ENCODE measurements at places on chromosomes 4 and X. TPM values are rescaled to one million over a fixed set of nuclear protein-coding genes. Genes with fewer than 3 reads are reported as not detected.

- no peak overlapping the region for H3K4me3 ChIP-seq
- no peak overlapping the region for H3K27ac ChIP-seq
- no peak for DNase-seq
- no peaks in the 10 kb centered on the region for H3K27me3 ChIP-seq
These were observed 116.4 kb upstream of the PUDP start for GRCh38 chrX:7264399-7264798.

GRCh38 chr4:84503495-84504437 lies 4.7 kb upstream of the NKX6-1 start:
- peak; percentile 57 for DNase-seq
- H3K4me1 ChIP-seq, result peaks cover 10% of the 10 kb centered on the region
- H3K4me3 ChIP-seq, result no peak overlapping the region
- H3K27me3 ChIP-seq, result peaks cover 11% of the 10 kb centered on the region

GRCh38 chr4:73434311-73434710 lies 1.7 kb upstream of the AFP start:
- DNase-seq, result no peak
- no peak overlapping the region for H3K27ac ChIP-seq
- peaks cover 15% of the 10 kb centered on the region for H3K4me1 ChIP-seq

DNA sequence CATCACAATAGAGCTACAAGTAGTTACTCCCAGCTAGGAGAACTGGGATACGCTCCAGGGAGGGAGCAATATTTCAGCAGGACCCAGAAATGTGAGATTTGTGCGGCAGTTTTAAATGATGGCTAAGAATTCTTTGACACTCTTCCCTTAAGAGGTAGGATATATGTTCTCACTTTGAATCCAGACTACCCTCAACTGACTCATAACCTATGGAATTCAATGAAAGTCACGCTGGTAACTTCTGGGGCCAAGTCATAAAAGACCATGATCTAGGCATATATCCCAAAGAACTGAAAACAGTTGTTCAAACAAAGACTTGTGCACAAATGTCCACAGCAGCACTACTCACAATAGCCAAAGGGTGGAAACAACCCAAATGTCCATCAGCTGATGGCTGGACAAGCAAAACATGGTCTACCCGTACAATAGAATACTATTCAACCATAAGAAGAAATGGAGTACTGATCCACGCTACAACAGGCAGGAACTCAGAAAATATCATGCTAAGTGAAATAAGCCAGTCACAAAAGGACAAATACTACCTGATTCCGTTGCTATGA lies 10.5 kb downstream of the CD99L2 start:
- DNase-seq, result no peak
- no peaks in the 10 kb centered on the region for H3K36me3 ChIP-seq
- no peaks in the 10 kb centered on the region for H3K27me3 ChIP-seq

GRCh38 chr4:7206385-7206784 lies 14.0 kb downstream of the SORCS2 start:
- no peaks in the 10 kb centered on the region for H3K36me3 ChIP-seq
- H3K27me3 ChIP-seq, result no peaks in the 10 kb centered on the region
- no peak overlapping the region for H3K4me3 ChIP-seq
- H3K27ac ChIP-seq, result no peak overlapping the region
- peak; percentile 17 for DNase-seq
- H3K4me1 ChIP-seq, result no peaks in the 10 kb centered on the region

- H3K36me3 ChIP-seq, result no peaks in the 10 kb centered on the region
- H3K4me3 ChIP-seq, result no peak overlapping the region
- no peak overlapping the region for H3K27ac ChIP-seq
- no peaks in the 10 kb centered on the region for H3K4me1 ChIP-seq
- H3K27me3 ChIP-seq, result no peaks in the 10 kb centered on the region
These were observed 259.0 kb upstream of the TRPC5 start for GRCh38 chrX:112341598-112341997.

DNA sequence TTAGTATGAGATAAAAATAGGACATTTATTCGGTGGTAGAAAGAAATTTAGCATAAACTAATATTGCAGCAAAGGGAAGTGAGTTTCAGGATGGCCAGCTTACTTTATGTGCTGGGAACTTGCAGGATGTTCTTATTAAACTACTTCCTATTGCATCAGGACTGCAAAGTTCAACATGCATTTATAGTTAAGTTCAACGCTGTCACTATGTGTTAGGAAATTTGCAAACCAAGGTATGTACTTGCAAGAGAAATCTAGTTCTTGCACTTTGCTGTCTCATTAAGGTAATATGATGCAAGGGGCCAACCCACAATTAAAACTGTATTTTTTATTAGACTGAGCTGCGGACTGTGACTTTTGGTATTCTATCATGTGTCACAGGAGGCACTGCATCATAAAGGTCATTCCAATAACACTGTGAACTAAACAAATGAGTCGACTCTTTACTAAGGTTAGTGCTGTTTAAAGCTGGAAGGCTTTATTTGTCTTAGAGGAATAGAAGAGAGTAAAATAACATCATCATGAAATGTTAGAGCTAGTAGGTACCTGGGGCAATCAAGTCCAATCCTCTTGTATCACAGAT lies 1525.7 kb upstream of the TENM3 start:
- no peaks in the 10 kb centered on the region for H3K36me3 ChIP-seq
- no peak for DNase-seq
- no peaks in the 10 kb centered on the region for H3K4me1 ChIP-seq
- no peaks in the 10 kb centered on the region for H3K27me3 ChIP-seq

DNA sequence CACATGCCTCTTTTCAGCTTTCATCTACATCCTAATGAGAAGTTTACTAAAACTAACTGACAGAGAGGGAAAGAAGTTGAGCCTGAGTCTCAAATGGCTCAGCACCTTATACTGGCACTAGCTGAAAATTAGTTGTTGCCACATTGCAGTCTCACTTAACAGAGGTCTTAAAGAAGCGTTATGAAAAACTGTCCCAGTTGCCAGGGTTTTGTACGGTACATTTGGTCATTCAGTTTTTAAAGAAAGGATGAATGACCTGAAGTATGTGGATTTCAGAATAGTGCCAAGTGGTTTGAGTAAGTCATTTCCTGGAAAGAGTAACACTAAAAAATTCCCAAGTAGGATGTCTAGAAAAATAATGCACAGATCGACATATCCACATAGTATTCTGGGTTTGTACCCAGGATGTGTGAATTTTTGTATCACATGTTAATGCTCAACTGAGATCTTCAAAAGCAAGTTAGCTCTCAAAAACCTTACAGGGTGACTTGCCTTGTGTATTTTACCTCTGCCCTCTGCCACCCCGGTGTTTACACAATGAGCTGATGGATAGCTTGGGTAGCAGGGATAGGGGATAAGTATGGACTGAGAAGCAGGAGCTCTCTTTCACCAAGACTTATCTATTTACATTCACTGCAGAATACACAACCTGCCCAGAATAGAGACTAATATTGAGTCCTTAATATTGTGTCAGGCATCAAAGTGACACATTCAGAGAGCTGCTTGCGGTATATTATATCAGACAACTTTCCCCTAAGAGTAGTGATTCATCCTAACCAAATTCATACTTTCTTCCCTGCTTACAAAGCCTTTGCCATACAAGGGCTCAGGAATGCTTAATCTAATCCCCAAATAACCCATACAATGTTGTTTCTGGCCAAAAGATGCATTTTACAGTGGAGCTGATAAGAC lies 1075.7 kb upstream of the PABPC4L start:
- H3K4me1 ChIP-seq, result no peaks in the 10 kb centered on the region
- H3K27me3 ChIP-seq, result no peaks in the 10 kb centered on the region
- H3K36me3 ChIP-seq, result no peaks in the 10 kb centered on the region

GRK4 gene
- total RNA-seq, result 14.5 TPM

DNA sequence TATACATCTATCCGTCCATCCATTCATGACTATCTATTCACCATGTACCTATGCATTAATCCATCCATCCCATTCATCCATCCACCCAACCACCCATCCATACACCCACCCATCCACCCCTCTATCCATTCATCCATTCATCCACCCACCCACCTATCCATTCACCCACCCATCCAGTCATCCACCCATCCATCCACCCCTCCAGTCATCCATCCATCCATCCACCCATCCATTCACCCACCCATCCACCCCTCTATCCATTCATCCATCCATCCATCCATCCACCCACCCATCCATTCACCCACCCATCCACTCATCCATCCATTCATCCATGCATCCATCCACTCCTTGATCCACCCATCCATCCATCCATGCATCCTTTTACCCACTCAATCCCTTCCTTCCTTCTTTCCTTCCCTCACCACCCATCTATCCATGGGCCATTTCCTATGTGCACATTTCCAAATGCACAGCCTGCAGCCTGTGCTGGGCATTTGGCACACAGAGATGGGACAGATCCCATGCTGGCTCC lies 100.8 kb upstream of the ADRA2C start:
- H3K27ac ChIP-seq, result no peak overlapping the region
- no peak for DNase-seq
- H3K27me3 ChIP-seq, result no peaks in the 10 kb centered on the region
- H3K4me3 ChIP-seq, result no peak overlapping the region
- H3K4me1 ChIP-seq, result no peaks in the 10 kb centered on the region

DNA sequence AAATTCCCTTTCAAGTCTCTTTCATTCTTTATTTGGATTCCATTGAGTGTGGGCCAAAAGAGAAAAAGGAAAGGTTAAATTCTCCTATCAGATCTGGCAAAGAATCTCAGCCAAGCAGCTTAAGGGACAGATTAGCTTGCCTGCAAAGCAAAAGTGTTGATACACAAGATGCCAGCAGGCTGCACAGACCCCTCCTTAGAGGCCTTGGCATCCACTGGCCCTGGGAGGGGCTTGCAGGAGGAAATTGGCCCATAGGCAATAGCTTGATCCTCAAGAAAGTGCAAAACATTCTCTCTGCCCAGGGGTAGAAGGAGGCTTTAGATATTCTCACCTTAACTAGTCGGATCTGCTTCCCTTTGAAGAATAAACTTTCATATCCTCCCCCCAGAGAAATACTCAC lies 300.4 kb upstream of the CPEB2 start:
- peak overlapping the region; percentile 34 for H3K27ac ChIP-seq
- peak; percentile 67 for DNase-seq
- no peak overlapping the region for H3K4me3 ChIP-seq
- H3K4me1 ChIP-seq, result peaks cover 30% of the 10 kb centered on the region
- no peaks in the 10 kb centered on the region for H3K36me3 ChIP-seq

CYLC1 gene
- not detected for total RNA-seq

ADD1 gene
- 266 TPM for total RNA-seq

DNA sequence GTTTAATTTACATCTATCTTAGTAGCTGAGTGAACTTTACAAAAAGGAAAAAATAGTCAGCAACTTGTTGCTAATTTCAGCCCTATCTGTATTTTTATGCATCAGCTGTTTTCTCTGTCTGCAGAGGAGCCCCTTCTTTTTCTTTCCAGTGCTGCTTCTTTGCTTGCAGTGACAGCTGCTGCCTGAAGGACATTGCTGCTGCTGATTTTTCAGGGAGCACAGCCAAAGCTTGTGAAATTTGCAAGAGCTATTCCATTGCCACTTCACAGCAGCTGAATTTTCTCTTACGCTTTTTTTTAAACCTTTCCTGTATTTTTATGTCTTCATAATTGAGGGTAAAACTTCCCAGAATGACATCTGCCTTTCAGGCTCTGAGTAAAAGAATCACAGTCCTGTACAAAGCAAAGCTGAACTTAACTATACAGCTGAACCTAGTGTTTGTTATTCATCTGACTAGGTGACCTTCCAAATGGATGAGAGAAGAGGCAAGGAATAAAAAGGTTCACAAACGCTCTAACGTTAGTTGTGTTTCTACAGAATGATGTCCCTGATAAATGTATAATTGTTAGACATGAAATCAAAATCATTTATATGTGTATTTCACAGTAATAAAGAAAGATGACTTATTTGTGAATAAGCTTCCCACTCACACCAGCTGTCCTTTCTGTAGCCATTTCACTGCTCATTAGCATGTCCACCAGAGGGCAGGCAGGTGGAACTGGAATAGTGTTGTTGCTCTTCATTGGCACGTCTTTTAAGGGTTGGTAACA lies 541.4 kb downstream of the ADGRL3 start:
- H3K27me3 ChIP-seq, result no peaks in the 10 kb centered on the region
- H3K36me3 ChIP-seq, result no peaks in the 10 kb centered on the region
- H3K27ac ChIP-seq, result no peak overlapping the region
- no peaks in the 10 kb centered on the region for H3K4me1 ChIP-seq

COX7B2 gene
- total RNA-seq, result not detected

ZNF732 gene
- not detected for total RNA-seq

- DNase-seq, result no peak
- peak overlapping the region; percentile 50 for H3K4me3 ChIP-seq
- no peaks in the 10 kb centered on the region for H3K36me3 ChIP-seq
- H3K4me1 ChIP-seq, result peaks cover 8% of the 10 kb centered on the region
- H3K27ac ChIP-seq, result peak overlapping the region; percentile 87
These were observed 647 bp downstream of the OPHN1 start for GRCh38 chrX:68432648-68433047.

DNA sequence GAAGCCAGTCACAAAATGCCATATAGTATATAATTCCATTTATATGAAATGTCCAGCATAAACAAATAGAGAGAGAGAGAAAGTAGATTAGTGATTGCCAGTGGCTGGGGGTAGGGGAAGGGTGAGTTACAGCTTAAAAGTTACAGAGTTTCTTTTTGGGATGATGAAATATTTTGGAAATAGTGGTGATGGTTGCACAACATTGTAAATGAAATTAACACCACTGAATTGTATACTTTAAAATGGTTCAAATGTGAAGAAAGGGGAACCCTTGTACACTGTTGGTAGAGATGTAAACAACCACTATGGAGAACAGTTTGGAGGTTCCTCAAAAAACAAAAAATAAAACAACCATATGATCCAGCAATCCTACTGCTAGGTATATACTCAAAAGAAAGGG lies 131.2 kb upstream of the GPC4 start:
- no peaks in the 10 kb centered on the region for H3K36me3 ChIP-seq
- H3K27ac ChIP-seq, result no peak overlapping the region
- peaks cover 9% of the 10 kb centered on the region for H3K4me1 ChIP-seq
- H3K4me3 ChIP-seq, result no peak overlapping the region
- no peak for DNase-seq

DNA sequence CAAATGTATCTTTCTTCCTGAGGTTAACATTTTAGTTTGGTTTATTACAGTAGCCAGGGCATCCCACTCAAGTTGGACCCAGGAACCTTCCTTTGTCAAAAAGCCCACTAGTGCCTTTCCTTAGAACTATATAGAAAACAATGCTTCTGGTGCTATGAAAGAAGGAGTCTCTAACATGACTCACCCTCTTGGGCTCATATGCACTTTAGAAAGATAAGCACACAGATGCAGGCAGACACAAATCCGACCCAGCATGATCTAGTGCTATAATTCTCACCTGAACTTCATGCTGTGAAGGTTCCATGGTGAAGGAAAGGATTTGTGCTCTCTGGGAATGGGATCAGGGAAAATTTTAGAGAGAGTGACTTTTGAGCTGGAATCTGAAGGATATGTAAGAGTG lies 289.4 kb downstream of the ANKRD50 start:
- H3K4me3 ChIP-seq, result no peak overlapping the region
- no peaks in the 10 kb centered on the region for H3K4me1 ChIP-seq
- no peaks in the 10 kb centered on the region for H3K36me3 ChIP-seq
- no peaks in the 10 kb centered on the region for H3K27me3 ChIP-seq
- no peak for DNase-seq

- no peaks in the 10 kb centered on the region for H3K27me3 ChIP-seq
- H3K27ac ChIP-seq, result no peak overlapping the region
- H3K4me3 ChIP-seq, result no peak overlapping the region
- H3K36me3 ChIP-seq, result no peaks in the 10 kb centered on the region
- DNase-seq, result no peak
These were observed 209.7 kb downstream of the CEP135 start for GRCh38 chr4:56158483-56158882.

- no peak for DNase-seq
- H3K27me3 ChIP-seq, result no peaks in the 10 kb centered on the region
- no peak overlapping the region for H3K4me3 ChIP-seq
- no peak overlapping the region for H3K27ac ChIP-seq
These were observed 68.4 kb upstream of the ETNPPL start for GRCh38 chr4:108831291-108831690.

All from body of pancreas (tissue), 4 donors.